ENCODE measurements at places on chromosomes 7 and 10.

GRCh38 chr7:45918556-45918955, 2.5 kb downstream of the IGFBP3 start:
- no peak for DNase-seq

DNA sequence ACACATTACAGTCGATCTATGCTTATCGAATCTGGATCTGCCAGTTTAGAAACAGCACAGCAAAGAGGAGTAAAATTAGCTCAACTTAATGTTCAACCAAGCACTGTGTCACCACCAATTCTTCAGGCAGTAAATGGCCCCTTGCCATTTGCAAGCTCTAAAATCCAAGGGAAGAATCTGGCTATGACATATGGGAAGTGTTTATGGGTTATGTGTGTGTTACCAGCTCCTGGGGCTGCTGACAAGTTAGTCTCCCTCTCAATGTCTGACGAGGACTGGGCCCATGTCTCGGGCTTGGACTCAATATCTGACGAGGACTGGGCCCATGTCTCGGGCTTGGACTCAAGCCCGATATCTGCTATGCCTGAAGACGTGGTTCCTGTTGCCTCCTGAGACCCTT, 5.7 kb upstream of the ITIH2 start:
- DNase-seq = no peak

DNA sequence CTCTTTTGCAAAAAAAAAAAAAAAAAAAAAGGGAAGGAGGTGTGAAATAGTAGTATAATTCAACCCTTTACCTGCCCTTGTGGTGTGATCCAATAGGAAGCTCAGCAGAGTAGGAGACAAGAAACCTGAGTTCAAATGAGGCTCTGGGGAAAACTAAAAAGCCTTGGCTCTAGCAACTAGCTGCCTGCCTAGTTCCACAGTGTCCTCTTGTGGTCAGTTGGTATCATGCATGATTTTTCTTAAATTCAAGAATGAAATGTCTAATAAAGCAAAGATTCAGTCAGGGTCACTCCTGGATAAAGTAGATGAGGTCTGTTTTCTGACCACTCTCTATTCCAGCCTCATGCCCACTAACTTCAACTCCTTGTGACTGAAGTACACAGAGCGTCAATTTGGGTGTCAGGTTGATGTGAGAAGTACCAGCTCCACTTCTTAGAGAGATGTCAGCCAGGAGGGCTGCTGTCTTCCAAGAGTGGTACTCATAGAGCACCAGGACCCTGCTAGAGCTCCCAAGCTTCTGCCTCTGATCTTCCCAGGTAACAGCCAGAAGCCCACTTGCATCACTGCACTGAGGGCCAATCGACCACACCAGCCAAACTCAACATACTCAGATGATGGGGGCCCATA, 10.5 kb downstream of the LSM5 start:
- no peak for DNase-seq

GRCh38 chr7:74709880-74710671, 52.6 kb downstream of the GTF2I start:
- no peak for DNase-seq

- DNase-seq = no peak
Measured at GRCh38 chr7:116592445-116592844, 67.6 kb downstream of the CAV1 start.

- no peak for DNase-seq
Measured at GRCh38 chr10:59372543-59372942, 10.2 kb upstream of the FAM13C start.

- no peak for DNase-seq
Measured at GRCh38 chr7:107471292-107472070, 1.6 kb downstream of the GPR22 start.

- DNase-seq = no peak
Measured at GRCh38 chr10:71537125-71537524, 140.4 kb downstream of the CDH23 start.

DNA sequence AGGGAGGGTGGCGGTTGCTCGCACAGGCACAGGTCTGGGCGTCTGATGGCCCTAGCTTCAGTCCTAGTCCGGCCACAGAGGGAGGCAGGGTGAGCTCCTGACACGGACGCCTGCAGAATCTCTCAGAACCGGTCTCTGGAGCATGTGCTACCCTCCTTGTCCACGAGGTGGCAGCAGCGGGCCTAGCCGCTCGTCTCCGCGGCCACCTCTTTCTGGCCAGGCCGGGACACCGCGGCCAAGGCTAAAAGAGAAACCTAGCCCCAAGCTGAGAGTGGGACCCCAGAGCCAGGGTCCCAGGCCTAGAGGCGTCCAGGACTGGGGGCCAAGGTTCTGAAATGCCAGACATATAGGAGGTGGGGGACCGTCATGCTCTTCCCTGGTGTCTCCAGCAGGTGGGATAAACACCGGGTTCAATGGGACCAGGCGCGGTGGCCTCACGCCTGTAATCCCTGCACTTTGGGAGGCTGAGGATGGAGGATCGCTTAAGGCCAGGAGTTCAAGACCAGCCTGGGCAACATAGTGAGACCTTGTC, 3.2 kb upstream of the LAT2 start:
- DNase-seq = peak; percentile 94

- no peak for DNase-seq
Measured at GRCh38 chr10:121577568-121577967, 20.7 kb downstream of the FGFR2 start.

- DNase-seq = no peak
Measured at GRCh38 chr7:92904244-92905131, 68.1 kb upstream of the CDK6 start.

- DNase-seq = no peak
Measured at GRCh38 chr10:24616536-24616935, 107.2 kb downstream of the ARHGAP21 start.
